ENCODE measurements at places on chromosomes 3 and 15.

DNA sequence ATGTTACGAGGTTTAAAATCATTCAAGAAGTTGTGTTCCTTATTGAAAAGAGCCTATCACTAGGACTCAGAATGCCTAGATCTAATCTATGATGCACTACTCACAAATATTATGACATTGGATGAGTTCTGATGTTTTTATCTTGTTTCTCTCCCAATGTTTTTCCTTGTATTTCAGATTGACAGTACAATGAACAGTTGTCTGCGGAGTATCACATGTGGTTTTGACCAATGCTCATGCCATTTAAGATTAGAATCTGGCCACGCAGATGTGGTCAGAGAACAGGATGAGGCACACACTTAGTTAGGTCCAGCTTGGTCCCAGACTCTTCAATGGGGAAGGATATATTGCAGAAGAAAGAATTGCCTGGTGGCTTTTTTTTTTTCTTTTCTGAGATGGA is 25.6 kb upstream of the CCDC50 start:
- no peaks in the 10 kb centered on the region for H3K36me3 ChIP-seq
- no peaks in the 10 kb centered on the region for H3K4me1 ChIP-seq
- no peak for DNase-seq
- no peak overlapping the region for H3K27ac ChIP-seq
- no peak overlapping the region for H3K4me3 ChIP-seq

DNA sequence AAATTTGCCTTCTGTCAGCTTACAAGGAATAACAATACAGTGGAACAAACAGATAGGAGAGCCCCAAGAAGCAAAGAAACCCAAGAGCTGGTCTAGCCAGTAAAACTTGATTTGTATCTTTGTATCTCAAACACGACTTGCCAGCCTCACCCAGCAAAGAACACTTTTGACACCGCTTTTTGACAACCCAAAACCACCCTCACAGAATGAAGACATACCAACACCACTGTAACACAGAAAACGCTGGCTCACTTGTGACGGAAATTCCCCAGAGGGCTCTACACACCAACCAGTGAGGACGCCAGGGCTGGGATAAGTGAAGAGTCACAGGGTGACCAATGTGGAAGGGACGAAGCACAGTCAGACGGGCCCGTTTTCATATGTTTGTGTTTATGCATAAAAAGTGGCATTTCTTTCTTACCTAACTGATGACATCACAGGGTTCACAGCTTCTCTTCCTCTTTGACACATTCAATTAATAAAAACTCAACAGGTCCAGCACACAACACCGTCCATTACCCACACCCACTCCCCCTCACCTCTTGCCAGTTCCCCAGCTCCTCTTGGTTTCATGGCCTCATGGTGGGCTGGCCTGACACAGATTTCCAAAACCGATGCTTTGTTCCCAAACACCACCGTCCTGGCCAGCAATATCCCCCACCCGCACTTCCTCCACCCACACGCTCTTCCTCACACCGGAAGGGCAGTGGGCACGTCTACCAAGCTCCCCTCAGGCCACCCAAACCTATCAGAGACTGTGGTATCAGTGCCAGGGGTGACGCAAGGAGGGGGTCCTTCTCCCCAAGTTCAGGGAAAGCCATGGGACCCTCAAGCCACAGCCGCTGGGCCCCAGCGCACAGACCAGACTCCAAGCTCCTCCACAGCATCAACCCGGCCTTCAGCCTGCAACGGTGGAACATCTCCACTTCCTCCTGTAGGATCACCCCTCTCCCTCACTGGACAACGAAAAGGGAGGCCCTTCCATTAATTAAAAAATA is 94.2 kb downstream of the ADAMTS17 start:
- H3K4me1 ChIP-seq = no peaks in the 10 kb centered on the region
- H3K27ac ChIP-seq = no peak overlapping the region
- H3K36me3 ChIP-seq = no peaks in the 10 kb centered on the region
- DNase-seq = no peak

DNA sequence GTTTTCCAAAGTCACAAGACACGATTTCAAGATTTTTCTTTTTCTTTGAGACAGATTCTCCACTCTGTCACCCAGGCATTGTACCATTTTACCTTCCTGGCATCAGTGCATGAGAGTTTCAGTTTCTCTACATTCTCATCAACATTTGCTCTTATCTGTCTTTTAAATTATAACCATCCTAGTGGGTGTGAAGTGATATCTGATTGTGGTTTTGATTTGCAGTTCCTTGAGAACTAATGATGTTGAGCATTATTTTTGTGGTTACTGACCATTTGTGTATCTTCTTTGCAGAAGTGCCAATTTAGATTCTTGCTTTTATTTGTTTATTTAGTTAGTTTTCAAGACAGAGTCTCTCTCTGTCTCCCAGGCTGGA is 41.2 kb downstream of the ADIPOQ start:
- H3K27me3 ChIP-seq = peaks cover 35% of the 10 kb centered on the region
- no peak overlapping the region for H3K27ac ChIP-seq
- no peak overlapping the region for H3K4me3 ChIP-seq

DNA sequence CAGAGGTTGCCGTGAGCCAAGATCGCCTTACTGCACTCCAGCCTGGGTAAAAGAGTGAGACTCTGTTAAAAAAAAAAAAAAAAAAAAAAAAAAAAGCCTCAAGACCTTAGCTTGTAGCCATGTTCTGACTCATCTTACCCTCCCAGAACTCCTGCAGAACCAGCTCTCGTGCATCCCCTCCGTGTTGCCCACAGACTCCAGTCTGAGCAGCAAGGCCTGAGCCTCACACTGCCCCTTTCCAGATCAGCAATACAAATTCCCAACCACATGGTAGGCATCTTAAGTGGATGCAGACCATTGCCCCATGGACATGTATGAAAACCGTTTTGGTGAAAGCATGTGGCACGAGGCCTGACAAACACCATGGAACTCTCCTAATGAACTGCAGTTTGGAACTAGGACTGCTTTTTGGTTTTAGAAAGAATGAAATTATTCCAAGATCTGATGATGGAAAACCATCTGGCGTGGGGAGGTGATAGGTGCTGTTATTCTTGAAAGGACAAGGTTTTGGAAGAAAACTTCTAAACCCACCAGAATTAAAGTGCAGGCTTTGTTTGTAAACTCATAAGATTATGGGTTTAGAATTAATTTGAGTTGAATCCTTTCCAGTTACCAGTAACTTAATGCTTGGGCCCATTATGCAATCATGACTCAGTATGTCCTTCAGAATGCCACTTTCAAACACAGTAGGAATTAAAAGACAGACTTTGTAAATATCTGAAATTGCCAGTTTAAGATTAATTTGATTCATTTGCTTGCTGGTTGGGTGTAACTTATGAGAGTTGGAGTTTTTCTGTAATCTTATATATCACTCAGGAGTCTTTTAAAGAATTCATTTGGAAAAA is 163.7 kb upstream of the LRTM1 start:
- H3K36me3 ChIP-seq = no peaks in the 10 kb centered on the region
- no peaks in the 10 kb centered on the region for H3K4me1 ChIP-seq
- H3K4me3 ChIP-seq = no peak overlapping the region
- H3K27me3 ChIP-seq = no peaks in the 10 kb centered on the region
- no peak for DNase-seq

- no peaks in the 10 kb centered on the region for H3K36me3 ChIP-seq
- no peak for DNase-seq
- no peaks in the 10 kb centered on the region for H3K27me3 ChIP-seq
- peaks cover 47% of the 10 kb centered on the region for H3K4me1 ChIP-seq
- no peak overlapping the region for H3K27ac ChIP-seq
Observed at GRCh38 chr15:57614241-57614640, 22.5 kb downstream of the MYZAP start.

GRCh38 chr3:149016242-149016641 is 24.9 kb downstream of the GYG1 start:
- H3K4me1 ChIP-seq = no peaks in the 10 kb centered on the region
- no peak overlapping the region for H3K4me3 ChIP-seq
- H3K27ac ChIP-seq = no peak overlapping the region
- DNase-seq = no peak
- peaks cover 5% of the 10 kb centered on the region for H3K36me3 ChIP-seq

- no peaks in the 10 kb centered on the region for H3K36me3 ChIP-seq
- no peak overlapping the region for H3K4me3 ChIP-seq
- no peak overlapping the region for H3K27ac ChIP-seq
Observed at GRCh38 chr3:147540921-147541320, 131.8 kb downstream of the ZIC1 start.

- no peaks in the 10 kb centered on the region for H3K36me3 ChIP-seq
- H3K27ac ChIP-seq = no peak overlapping the region
- no peak for DNase-seq
Observed at GRCh38 chr15:99951511-99951910, 218.3 kb upstream of the LYSMD4 start.

DNA sequence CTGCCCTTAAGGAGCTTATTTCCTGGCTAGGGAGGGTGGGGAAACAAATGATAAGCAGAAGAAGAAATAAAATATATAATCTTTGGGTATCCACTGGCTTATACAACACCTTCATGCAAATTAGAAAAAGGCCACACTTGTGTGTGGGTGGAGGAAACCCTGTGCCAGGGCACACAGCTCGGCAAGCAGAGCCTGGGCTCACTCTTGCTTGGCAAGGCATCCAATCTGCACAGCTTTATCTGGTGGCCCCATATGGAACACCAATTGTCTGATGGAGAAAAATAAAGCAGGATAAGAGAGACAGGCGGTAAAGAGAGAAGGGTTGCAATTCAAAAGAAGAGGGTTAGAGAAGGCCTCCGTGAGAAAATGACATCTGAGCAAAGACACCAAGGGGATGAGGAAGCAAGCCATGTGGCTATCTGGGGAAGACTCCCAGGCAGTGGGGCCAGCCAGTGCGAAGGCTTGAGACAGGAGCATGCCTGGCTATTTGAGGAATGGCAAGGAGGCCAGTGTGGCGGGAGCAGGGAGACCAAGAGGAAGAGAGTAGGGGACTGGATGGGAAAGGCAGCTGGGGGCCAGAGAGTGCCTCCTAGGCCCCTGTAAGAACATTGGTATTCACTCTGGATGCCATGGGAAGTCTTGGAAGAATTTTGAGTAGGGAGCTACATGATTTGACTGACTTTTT is 22.5 kb upstream of the VPS8 start:
- H3K27ac ChIP-seq = no peak overlapping the region
- H3K4me1 ChIP-seq = no peaks in the 10 kb centered on the region
- no peak overlapping the region for H3K4me3 ChIP-seq
- DNase-seq = no peak
